Tibial artery (tissue), 4 donors: ENCODE measurements at places on chromosomes 6 and 20.

DNA sequence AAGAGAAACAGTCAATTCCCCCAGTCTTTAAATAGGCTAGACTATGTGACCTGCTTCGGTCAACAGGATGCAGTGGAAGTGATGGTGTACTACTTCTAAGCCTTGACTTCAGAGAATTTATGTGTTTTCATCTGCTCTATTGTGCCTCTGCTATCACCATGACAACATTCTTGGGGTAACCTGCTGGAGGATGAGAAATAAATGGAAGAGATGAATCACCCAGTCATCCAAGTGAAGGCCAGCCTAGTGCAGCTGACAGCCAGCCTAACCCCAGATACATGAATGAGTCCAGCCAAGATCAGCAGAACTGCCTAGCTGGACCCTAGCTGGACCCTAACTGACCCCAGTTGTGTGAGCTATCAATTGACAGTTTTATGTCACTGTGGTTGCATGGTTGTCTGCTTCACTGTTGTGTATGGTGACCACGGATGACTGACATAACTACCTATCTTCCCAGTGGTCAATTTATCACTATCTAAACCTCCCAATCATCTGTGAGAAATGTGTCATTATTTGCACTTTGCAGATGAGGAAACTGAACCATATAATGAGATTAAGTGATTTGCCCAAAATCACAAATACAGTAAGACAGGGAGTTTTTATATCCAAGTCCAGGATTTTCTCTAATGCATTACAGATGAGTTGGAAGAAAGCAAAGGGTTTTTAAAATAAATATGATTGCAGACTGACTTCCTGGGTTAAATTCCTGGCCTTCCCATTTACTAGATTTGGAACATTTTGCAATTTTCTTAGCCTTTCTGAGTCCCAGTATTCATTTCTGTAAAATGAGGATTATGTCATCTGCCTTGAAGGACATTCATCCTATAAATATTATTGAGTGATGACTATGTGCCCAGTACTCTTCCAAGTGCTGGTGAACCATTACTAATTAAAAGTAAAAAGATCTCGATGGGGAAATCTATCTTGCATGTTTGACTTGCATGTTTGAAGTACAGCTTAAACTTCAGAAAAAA lies 136.4 kb upstream of the PLCB4 start:
- DNase-seq = no peak

GRCh38 chr6:109036574-109037294 lies 57.9 kb downstream of the SESN1 start:
- DNase-seq = no peak

GRCh38 chr20:44600758-44601201 lies 18.4 kb downstream of the PKIG start:
- DNase-seq = peak; percentile 49

- DNase-seq = no peak
These were observed 63.9 kb upstream of the GLP1R start for GRCh38 chr6:38984723-38985122.

DNA sequence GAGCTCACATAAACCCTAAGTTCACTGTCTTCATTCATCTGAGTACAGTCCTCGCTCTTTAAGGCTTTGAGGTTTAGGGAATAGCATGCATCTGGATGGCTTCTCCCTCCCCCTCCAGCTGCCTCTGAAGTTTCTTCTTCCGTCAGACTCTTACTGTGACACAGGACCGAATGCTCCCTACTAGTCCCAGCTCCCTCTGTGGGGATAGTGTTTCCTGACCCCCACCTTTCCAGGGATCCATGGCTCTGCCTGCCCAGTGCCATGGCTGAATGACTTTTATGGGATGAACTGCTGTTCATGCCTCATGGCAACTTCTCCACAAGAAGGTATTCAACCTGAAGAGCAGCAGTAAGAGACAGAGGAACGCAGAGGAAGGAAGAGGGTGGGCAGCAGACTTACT lies 79.8 kb upstream of the EMILIN3 start:
- DNase-seq = no peak

GRCh38 chr20:57672164-57672563 lies 37.7 kb downstream of the PMEPA1 start:
- DNase-seq = peak; percentile 89

GRCh38 chr6:168318090-168318489 lies 1.5 kb downstream of the DACT2 start:
- DNase-seq = no peak
